ENCODE measurements at places on chromosomes 7 and 10.

DNA sequence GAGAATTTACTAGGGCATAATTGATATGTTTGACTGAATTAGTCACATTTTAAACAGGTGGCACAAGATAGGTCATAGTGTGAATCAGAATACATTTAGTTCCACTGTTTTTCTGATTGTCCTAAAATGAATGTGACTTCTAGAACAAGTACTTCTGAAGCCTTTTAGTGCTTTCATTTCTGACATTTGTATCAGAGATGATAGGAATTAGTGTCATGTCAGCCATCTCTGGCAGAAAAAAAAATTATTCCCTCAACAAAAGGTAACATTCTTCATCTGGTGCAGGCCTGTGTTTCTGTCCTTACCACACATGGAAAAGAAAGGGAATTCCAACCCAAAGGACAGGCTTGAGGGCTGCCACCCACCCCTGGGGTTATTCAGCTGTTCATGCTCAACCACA lies 21.3 kb downstream of the GRM8 start:
- DNase-seq = no peak

GRCh38 chr7:69095649-69096048 lies 502.6 kb upstream of the AUTS2 start:
- DNase-seq = no peak

- DNase-seq = no peak
Observed at GRCh38 chr10:34786464-34786863, 28.6 kb downstream of the PARD3 start.

DNA sequence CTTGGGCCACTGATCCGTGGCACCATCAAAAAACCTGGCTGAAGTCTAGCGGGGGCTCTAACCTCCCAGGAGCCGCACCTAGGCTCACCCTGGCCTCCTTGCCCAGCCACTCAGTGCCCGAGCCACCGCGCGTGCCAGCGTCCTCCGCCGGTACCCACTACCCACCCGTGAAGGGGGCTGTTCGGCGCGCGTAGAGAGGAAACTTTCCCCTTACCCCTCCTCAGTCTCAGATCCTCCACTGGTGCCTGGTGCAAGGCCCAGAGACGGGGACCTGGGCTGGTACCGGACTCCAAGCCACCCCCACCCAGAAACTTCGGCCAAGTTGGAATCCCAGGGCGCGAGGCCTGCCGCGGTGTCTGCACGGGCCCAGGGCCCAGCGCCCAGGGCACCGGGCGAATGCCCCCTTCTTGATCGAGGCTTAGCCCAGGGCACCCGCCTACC lies 3.5 kb upstream of the EBF3 start:
- no peak for DNase-seq

DNA sequence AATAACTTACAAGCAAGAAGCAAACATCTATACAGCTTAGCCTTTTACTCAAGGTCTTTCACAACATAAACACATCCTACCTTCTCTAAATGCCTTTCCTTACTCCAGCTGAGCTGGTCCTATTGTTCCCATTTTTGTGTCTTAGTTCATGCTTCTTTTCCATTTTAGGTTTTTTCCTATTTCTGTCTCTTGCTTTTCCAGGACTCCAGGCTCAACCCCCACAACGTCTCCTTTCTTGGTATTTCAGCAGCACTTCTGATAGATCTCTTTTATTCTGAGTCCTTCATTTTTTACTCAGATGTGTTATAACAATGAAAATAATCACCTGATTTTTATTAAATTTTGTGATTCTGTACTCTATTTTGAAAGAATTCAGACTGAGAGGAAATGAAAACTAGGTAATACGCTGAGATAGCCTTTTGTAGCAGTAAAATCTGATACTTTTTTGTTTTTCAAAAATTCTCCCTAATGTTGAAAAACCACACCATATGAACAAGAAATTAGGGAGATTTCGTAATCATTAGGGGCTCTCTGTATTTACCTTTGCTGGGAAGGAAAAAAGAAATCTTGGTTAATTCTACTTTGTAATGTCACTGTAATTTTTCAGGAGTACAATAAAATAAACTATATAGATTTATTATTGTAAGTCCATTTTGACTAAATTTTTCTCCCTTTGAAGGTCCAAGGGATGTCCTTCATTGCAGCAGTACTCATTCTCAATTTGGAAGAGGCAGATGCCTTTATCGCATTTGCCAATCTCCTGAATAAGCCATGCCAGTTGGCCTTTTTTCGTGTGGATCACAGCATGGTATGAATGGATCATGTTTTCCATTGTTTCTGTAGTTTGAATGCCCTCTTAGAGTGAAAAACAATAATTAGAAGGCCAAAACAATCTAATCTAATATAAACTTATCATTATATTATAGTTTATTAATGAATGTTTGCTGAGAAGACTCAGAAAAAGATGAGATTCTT lies 24.0 kb upstream of the HELLS start:
- DNase-seq = no peak

- DNase-seq = no peak
Observed at GRCh38 chr10:63258920-63259678, 126.0 kb downstream of the NRBF2 start.

DNA sequence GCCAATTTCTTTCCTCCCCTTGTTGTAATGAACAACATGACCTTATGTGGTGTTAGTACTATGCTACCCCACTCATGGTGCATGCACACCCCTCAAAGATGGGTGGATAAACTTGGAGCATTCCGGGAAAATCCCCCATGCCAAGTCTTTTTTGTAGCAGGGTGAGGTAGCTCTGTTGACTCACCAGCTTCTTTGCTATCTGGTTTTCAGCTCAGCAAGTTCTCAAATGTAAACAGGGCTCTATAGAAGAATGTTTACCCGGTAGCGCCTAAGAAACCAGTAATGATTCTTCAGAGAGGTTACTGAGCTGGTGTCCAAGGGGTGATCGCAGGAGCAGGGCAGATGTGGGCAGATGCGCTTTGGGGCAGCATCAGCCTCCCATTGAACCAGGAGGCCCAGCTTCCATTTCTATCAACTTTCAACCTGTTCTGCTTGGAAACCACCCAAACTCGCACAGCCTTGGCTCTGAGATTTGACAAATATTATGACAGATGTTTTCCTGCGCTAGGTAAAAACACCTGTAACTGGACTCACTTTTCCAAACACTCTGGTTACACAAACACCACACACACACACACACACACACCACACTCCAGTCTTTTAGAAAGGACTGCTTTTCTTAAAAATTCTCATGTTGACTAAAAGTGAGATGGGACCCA lies 87.8 kb downstream of the ZRANB1 start:
- no peak for DNase-seq

- no peak for DNase-seq
Observed at GRCh38 chr10:120688928-120689327, 162.2 kb upstream of the WDR11 start.

DNA sequence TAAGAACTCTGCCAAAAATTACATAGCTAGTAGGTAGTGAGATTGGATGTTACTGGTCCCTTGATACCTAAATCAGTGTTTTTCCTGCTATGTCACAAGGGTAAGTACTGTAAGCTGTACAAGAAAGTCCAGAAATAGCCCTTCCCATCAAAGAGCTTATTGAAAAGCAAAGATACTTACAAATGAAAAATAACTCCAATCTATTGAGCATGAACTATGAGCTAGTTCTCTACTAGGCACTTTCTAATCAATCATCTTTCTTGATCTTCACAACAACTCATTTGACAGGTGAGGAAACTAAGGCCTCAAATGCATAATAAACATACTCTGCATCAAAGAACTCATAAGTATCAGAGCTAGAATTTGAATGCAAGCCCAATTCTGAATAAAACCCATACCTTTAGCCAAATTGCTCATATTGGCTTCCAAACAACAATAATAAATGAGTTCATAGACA lies 249.8 kb upstream of the TCF7L2 start:
- DNase-seq = no peak

DNA sequence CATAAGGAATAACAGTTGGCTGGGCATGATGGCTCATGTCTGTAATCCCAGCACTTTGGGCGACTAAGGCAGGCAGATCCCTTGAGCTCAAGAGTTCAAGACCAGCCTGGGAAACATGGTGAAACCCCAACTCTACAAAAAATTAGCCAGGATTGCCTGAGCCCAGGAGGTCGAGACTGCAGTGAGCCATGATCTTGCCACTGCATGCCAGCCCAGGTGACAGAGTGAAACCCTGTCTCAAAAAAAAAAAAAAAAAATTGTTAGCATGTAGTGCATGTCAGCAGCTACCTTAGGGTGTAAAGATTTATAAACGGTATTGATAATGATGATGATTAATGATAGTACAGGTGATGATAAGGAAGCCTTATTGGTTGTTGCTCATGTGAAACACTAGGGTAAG lies 331.2 kb upstream of the FZD1 start:
- no peak for DNase-seq

DNA sequence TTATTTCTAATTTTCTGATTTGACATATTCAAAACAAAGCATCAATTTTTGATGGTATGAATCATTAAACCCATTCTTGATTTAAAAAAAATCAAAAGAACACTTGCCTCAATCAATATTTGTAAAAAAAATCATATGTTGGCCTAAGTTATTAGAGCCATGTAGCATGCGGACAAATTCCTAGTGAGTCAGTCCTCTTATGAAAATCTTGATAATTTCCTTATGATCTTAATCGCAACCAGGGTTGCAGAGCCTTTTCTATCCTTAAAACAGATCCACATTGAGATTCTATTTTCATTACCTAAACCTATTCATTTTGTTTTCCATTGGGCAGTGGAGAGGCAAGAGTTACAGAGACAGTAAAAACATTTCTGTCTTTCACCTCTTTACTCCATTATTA lies 203.2 kb downstream of the ARL4A start:
- DNase-seq = no peak

- DNase-seq = no peak
Observed at GRCh38 chr7:90551036-90551435, 45.1 kb upstream of the CDK14 start.

GRCh38 chr10:124693801-124694416 lies 50.3 kb downstream of the FAM53B start:
- no peak for DNase-seq

DNA sequence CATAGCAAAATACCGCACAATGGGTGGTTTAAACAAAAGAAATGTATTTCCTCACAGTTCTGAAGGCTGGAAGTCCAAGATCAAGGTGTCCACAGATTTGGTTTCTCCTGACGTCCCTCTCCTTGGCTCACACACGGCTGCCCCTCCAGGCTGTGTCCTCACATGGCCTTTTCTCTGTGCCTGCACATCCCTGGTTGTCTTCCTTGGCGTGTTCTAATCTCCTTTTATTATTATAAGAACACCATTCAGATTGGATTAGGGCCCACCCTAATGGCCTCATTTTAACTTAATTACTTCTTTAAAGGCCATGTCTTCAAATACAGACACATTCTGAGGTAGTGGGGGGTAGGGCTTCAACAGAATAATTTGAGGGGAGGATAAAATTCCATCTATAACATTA lies 87.9 kb downstream of the FZD1 start:
- DNase-seq = no peak

Measured in omental fat pad (tissue), 4 donors.